Stimulated activated CD8-positive, alpha-beta memory T cell treated with anti-CD3 and anti-CD28 coated beads, Interleukin-15, amount 100 ng/mL, for 4 hours (primary cell): ENCODE measurements at places on chromosomes 6 and 20.

- DNase-seq = no peak
Measured at GRCh38 chr6:92708945-92709344, 710.4 kb downstream of the EPHA7 start.

DNA sequence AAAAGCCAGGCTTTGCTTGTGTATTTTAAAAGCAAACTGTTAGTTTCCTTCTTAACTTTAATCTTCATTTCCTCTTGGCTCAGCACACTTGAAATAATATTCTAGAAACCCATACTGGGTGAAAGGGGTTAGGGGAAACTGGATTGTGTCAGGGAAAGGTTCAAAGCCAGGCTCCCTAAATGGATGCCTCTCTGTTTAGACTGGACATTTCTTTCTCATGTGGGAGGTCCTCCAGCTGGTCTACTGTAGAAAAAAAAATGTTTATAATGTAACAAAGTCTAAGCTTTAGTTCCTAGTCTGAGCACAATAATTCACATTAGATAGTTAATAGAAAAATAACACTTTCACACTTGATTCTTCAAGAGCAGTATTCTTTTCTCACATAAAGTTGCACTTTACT, 89.0 kb upstream of the AKIRIN2 start:
- DNase-seq = no peak

DNA sequence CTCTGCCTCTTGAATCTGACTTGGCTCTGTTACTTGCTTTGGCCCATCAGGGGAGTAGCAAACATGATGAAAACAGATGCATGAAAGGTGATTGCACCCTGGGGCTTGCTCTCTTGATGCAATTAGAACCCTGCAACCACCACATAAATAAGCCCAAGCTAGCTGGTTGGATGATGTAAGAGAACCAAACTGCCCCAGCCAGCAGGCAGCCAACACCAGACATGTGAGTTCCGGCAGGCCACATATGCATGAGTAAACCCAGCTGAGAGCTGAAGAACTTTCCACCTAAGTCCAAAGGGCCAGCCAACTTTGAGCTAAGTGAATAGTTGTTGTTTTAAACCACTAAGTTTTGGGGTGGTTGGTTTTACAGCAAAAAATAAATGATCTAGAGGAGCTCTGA, 268.4 kb downstream of the FARS2 start:
- no peak for DNase-seq

- DNase-seq = no peak
Measured at GRCh38 chr6:19317431-19317986, 519.7 kb upstream of the ID4 start.

DNA sequence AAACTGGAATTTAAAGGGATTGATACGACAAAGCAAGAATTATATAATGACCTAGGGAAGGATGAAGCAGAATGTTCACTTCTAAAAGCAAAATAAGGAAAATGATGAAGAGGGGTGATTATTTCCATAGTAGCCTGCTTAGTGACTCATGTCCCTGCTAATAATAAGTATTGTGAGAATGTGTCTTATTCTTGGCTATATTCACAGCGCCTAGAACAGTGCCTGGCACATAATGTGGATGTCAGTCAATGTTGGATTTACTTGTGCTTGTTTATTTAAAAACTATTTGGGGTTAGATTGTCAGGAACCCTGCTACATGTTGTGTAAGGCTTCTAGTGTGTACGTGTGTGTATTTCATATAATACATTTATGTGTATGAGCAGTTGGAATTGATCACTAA, 85.1 kb downstream of the ZFAND3 start:
- DNase-seq = no peak

DNA sequence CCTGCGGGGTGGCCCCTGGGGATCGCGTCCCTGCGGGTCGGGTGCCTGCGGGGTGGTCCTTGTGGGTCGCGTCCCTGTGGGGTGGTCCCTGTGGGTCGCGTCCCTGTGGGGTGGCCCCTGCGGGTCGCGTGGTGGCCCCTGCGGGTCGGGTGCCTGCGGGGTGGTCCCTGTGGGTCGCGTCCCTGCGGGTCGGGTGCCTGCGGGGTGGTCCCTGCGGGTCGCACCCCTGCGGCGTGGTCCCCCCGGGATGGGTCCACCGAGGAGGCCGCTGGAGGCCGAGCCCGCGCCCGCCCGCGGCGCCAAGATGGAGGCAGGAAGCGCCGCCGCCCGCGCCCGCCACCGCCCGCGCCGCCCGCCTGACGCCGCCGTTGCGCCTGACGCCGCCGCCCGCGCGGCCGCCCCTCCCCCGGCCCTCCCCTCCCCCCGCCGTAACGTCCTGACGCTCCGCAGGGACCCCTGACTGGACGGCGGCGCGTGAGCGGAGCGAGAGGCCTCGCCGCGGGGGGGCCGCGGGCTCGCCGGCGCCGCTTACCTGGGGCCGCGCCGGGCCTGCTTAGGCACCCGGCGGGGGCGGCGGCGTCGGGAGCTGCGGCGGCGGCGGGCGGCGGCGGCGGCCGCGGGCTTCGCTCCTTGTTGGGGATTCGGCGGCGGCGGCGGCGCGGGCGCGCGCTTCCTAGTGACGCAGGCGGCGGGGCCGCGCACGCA, at the start of gene GMEB2:
Gene GMEB2 (minus strand): TSS at position 678 of the 705 bp plus-strand sequence. CDS start 7,704 bp downstream, outside the sequence.
- DNase-seq = no peak

DNA sequence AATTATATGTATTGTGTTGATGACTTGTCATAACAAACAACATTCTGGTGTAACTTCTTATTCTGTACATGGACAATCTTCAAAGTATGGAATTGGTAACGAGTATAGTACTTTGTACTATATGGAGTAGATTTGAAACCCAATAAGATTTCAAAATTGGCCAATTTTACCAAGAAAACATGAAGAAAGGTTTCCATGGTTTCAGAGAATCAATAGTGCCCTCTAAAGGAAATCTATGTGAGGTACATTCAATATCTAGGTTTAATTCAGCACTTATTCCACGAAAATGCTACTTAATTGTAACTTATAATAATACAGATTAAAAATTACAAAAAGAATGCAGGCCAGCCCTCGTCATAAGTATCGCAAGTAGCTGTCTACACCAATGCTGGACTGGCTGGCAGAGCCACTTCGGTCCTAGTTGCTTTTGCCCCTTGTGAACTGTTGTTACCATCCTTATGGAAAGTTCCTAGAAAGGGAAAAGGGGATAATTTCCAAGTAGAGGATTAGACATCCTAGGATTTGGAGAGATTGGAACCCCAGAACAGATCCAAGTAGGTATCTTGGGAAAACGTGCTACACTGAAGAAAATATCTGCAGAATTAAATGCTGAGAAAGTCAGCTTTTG, 70.9 kb downstream of the LCA5 start:
- DNase-seq = no peak

DNA sequence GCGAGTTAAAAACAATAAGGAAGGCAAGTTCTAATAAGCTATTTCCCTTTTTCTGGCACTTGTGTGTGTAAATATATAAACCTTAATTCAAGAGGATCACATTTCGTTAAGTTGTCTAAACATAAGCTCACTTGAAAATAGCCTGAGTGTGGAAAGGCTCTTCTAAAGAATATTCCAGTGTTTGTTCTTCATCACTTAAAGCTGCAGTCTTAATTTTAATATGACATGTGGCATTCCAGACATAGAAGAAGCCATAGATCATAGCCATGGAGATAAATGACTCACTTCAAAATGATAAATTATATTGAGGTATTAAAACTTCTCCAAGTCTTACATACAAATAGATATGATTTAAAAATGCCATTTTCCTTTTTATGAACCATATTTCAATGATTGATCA, 42.1 kb downstream of the IYD start:
- DNase-seq = no peak

- DNase-seq = no peak
Measured at GRCh38 chr6:161301338-161301737, 27.5 kb upstream of the AGPAT4 start.

DNA sequence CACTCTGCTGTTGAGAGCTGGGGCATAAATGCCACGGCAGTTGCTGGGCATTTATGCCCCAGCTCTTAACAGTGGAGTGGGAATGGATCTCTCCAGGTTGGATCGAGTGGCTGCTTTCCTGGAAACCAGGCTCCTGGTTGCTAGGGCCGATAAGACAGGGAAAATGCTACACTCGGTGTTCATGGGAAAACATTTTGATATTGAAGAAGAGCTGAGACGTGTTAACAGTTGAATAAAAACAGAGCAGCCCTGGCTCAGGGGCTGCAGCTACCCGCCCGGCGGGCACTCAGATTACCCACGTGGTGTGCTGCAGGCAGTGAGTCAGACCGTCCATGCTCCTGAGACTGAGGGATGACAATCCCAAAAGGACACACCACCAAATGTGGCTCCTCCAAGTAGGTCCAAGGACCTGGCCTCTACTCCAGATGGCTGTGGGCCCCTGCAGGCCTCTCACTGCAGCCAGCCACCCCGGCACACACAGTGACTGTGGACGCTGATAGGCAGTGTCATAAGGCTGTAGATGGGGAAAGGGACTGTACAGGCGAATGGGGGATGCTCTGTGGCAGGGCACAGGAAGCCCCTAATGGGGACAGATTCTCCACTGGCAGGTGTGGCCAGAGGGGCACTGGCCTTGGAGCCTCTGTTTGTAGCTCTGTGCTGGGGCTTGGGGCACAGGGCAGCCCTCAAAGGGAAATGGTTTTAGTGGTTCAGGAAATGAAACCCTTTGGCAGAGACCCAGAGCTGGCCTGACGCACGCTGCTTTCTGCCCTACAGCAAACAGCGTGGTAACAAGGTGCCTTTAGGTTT, 237.8 kb downstream of the LY86 start:
- DNase-seq = no peak

DNA sequence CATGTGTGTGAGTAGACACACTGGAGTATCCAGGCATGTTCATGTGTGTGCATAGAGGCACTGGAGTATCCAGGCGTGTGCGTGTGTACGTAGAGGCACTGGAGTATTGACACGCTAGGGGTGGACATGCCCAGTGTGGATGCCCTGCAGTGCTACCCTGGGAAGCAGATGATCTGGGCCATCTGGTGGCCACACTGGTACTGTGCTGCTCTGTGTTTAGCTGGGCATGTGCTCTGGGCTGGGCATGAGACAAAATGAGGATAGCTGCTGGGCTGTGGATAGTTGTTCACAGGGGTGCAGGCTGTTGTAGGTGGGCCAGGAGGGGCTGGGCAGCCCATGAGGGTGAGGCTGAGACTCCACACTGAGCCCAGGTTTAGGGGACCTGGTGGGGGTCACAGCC, 24.0 kb upstream of the NPBWR2 start:
- DNase-seq = no peak

GRCh38 chr6:5078121-5078669, 6.9 kb upstream of the PPP1R3G start:
- DNase-seq = no peak

DNA sequence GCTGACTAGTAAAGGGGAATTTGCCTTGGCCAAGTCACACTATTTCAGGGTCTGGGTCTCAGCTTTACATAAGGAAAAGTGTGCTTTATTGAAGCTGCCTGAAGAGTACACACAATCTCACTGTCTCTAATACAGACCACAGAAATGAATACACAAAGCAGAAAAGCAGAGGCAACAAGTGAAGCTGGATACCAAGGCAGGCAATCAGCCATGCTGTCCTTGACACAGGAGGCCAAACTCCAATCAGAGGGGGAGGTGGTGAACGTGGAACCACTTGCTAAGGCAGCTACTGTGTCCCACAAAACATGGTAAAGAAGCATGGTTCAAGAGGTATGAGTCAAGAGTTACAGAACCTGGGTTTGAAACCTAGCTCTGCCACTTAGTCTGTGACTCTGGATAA, 21.8 kb upstream of the CCND3 start:
- DNase-seq = no peak

- no peak for DNase-seq
Measured at GRCh38 chr6:81755551-81755950, 3.1 kb upstream of the TENT5A start.

DNA sequence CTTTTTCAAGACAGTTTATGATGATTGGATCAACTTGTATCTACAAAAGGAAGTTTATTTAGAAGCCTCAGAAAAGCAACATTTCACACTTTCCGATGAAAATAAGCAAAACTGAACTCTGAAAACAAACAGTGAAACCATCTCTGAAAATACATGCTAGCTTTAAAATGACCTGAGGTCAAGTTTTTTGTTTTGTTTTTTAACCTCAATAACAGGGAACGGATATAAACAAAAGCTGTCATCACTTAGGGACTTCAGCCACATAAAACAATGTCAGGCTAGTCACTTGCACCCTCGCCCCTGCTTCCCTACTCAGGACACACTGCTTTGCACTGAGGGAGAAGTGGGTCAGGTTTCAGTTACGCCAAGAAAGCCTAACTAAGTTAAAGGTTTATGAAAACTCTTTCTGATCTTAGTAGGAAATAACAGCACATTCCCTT, 11.6 kb downstream of the BACH2 start:
- no peak for DNase-seq

DNA sequence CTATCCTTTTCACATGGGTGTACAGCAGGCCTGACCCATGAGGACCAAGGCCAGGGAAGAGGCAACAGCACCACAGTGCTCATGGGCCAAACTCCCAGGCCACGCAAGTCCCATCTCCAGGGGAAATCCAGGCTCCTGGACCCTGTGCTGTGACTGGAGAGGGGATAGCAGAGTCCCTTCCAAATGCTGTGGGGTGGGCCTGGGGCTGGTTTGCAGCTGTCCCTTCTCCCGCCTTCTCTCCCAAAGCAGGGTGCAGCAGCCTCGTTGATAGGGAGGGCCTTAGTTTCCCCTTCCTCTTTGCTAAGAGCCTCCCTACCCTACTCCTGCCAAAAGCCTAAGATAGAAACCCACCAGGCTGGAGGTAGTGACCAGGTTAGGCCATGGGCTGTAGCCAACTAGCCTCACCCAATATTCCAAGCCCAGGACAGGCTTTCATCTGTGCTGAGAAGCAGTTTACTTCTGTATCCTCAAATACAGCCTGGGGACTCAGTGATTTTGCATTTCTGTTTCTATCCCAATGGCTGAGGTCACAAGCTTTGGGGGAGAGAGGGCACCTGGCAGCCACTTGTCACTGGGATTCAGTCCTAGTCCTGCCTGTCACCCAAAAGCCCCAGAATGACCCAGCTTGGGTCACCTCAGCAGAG, 1.4 kb downstream of the CTSZ start:
- DNase-seq = no peak

DNA sequence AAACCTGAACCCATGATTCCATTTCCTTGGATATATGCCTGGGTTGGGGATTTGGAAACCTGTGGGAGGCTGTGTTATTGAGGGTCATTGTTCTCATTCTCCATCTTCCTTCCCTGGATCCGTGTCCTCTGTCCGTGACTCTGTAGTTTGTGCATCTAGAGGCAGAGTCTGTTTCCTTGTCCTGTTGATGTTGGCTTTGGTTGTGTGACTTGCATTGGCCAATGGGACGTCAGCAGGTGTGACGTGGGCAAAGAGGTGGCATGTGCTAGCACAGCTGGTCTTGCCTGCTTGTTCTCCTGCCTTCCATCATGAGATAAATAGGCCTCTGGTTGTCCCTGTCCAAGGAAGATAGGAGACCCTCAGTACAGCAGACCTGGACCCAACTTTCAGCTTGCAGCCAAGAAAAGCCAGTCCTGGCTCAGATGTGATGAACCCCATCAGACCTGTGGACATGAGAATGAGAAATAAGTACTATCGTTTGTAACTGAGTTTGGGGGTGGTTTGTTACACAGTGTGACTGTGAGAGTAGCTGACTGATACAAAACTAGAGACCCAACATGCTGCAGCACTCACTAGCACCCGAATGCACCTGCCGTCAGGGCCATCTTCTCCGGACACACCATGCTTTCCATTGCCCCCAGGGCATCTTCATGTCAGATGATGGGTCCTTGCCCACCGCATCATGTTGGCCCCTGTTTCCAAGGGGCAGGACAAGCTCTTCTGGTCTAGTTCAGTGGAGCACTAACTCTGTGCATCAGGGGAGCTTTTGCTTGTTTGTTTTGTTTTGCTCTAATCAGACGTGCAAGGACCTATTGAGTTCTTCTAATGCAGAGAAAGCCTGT, 195.3 kb upstream of the SULF2 start:
- DNase-seq = no peak
